GM03348 (cell line): ENCODE measurements at places on chromosomes 4 and X.
A peak's percentile ranks its signal among the peaks of the same experiment; 100 is the strongest.

DNA sequence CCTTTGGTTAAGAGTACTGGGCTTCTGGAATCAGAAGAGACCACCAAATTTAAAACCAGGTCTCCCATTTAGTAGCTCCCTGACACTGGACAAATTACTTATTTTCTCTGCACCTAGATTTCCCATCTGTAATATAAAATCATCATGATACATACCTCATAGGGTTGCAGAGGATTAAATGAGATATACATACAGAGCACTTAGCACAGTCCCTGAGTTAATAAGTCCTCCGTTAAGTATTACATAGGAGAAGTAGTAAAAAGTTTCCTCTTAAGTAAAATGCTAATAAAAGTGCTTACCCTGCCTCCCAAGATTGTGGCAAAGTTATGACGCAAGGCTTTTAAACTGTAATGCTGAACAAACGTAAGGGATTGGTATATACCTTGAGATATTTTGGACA lies 539 bp upstream of the CHIC1 start:
- DNase-seq: peak; percentile 1

GRCh38 chr4:98688411-98689290 lies 30.2 kb upstream of the TSPAN5 start:
- peak; percentile 16 for DNase-seq

DNA sequence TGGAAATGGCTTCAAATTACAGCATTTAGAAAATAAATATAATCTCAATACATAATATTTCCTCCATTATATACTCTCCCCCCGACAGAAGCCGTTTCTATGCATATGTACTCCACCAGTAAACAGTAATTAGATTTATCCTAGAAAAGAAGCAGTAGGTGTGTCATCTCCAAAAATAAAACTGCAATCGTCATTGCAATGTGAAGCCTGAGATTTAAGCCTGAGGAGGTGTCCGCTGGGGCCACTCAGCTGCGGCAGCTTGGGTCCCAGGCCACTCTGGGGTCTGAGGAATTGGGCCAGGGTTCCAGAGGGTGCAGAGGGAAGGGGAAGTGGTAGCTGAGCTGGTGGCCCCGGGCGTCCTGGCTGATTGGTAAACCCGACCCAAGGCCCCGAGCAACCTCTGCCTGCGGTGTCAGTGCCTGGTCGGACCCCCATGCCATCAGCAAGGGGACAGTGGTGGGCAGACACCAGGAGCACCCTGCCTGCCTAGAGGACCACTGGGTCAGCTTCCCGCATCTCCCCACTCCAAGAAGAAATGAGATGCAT lies 7.8 kb upstream of the MXD4 start:
- no peak for DNase-seq

- DNase-seq: peak; percentile 42
These were observed 204.9 kb downstream of the MID1 start for GRCh38 chrX:10415306-10416001.

- DNase-seq: peak; percentile 70
These were observed 700.6 kb upstream of the PITX2 start for GRCh38 chr4:111323496-111323895.

DNA sequence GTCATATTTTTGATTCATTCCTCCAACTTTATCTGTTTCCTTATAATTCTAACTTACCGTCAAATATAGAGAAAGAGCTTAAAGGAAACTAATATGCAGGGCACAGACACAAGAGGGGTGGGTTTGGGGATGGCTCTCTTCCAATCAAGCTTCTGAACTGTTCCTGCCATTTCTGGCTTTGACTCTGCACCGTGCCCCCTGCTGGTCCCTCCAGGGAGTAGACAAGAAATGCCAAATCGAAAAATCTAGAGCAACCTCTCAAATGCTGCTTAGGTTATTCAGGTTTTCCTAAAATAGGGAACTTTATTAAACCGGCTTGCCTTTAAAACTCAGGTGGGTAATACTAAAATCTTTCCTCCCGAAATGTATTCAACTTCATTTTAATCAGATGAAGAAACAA lies 39.8 kb upstream of the VCX3A start:
- no peak for DNase-seq

DNA sequence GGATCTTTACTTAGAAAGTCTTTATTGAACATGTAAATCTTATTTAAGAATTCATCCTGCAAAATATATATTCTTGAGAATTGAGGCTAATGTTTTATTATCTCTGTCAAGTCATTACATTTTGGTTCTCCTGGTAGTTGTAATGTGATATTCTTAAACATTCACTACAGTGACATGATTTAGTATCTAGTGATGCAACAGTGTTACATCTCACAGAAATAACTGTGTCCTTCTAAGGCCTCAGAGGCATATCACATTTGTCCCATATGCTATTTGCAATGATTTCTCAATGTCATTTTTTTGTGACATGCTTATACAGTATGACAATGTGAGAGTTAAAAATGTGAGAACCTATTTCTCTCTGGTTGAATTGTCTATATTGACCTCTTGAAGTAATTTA lies 34.1 kb downstream of the PRRG1 start:
- no peak for DNase-seq

DNA sequence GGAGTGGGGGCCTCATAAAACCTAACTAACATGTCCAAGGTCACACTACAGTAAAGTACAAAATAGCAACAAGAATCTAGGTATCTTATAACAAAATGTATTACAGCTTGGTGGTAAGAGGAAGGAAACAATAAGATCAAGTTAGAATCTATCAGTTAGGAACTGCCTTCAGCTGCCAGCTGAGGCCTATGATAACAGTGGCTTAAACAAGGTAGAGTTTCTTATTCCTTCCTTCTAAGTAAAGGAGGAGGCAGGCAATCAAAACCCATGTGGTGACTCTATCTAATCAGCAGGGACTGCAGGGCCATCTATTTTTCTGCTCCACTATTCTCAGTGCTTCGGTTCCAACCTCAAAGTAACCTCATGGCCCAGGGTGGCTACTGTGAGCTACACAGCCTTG lies 10.9 kb downstream of the SH3D19 start:
- no peak for DNase-seq

GRCh38 chr4:98620087-98620784 lies 38.2 kb downstream of the TSPAN5 start:
- DNase-seq: no peak

DNA sequence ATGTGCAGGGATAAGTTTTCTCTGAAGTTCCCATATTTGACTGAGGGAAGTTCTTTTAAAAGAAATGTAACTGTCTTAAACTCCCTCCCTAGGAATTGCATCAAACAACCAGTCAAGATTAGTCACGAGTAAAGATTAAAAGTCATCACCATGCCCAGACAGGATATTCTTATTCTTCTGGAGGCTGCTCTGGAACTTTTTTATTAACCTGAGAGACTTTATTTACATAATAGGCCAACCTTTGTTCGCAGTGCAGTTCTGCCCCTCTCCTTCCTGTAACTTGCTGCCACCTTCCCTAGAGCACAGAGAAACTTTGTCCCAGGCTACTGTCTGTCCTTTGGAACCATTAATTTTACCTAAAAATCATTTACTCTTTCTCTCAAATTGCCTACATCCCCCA lies 9.8 kb upstream of the HERC3 start:
- DNase-seq: no peak

GRCh38 chrX:147945286-147945685 lies 33.6 kb downstream of the FMR1 start:
- no peak for DNase-seq

- no peak for DNase-seq
These were observed 210.4 kb downstream of the PAPSS1 start for GRCh38 chr4:107509615-107510014.

GRCh38 chr4:81845761-81846160 lies 374.1 kb upstream of the RASGEF1B start:
- DNase-seq: no peak

- no peak for DNase-seq
These were observed 52.2 kb downstream of the SNCA start for GRCh38 chr4:89784686-89785231.

GRCh38 chr4:152700151-152700550 lies 20.4 kb upstream of the TMEM154 start:
- DNase-seq: no peak

DNA sequence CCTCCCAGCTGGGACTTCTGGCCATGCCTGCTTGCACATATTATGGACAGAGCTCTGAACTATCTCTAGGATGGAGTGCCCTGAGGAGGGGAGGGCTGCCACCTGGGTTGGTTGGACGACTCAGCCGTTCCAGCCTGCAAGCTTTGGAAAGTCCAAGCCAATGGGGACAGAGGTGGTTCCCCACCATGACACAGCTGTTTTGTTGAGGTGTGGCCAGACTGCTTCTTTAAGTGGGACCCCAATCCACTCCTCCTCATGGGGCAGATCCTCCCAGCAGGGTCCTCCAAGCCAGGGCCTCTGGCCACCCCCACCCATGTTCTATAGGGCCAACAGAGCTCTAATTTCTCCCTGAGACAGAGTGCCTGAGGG lies 22.7 kb downstream of the F8A3 start:
- DNase-seq: no peak

DNA sequence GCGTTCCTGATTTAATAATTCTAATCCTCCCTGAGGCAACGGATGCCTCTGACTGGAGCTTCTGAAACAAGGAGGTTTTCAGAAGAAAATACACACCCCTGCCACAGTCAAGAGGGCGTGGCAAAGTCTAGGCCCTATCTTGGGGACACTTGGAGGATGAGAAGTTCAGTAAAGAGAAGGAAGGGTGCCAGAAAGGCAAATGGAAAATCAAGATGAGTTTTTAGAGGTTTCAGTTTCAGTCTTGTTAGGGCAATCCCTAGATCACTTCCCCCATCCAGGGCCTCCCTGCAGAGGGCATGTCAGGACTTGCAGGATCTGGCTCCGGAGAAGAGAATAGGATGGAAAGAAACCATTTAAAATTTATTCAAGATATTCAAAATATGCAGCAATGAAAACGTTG lies 28.5 kb upstream of the FGF2 start:
- DNase-seq: peak; percentile 87

DNA sequence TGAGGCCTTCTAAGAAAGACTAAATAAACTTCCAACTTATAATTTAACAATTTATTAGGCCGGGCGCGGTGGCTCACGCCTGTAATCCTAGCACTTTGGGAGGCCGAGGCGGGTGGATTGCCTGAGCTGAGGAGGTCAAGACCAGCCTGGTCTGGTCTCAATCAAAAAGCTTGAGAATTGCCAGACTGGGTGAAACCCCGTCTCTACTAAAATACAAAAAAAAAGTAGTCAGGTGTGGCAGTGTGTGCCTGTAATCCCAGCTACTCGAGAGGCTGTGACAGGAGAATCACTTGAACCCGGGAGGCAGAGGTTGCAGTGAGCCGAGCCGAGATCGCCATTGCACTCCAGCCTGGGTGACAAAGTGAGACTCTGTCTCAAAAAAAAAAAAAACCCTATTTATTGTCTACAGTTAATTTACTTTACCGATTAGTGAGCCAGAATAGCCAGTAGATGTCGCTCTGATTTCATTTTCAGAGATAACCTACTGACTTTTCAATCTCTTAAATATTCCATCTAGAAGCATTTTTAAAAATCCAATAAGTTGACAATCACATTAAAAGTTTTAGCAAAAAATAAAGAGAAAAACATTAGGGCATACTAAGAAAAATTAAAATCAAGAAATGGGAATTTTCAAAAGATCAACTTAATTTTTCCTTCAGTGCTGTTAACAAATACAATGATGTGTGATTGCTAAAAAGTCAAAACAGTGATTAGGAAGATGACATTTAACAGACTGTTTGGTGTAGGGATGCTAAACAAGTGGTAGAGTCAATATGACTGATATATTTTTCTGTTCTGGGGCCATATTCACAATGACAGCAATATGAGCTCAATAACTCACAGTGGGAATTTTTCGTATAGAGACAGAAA lies 4.3 kb upstream of the SHROOM3 start:
- DNase-seq: peak; percentile 66

- DNase-seq: no peak
These were observed 15.7 kb downstream of the SUPT20HL2 start for GRCh38 chrX:24298191-24298590.

- DNase-seq: peak; percentile 10
These were observed 103.7 kb downstream of the ATXN3L start for GRCh38 chrX:13216139-13216538.

DNA sequence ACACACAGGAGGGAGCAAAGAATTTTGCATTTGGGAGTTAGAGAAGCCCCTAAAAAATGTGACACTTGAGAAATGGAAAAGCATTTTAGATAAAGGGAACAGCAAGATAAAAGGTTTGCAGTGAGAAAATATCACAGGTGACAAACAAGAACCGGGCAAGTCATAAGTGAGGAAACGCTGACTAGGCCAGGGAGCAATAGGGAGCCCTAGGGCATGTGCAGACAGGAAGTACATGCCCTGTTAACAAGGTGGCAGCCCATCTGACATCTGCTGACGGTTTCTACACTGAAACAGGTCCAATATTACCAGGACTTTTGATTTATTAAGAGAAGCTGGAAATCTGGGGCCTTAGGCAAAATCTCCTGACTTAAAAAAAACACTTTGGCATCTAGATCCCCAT lies 4.0 kb upstream of the IL13RA1 start:
- no peak for DNase-seq

GRCh38 chr4:122854447-122855352 lies 28.1 kb downstream of the FGF2 start:
- DNase-seq: no peak

GRCh38 chr4:121712001-121712651 lies 15.3 kb upstream of the ANXA5 start:
- DNase-seq: no peak

GRCh38 chr4:186886759-186887158 lies 163.1 kb upstream of the FAT1 start:
- no peak for DNase-seq

GRCh38 chrX:136021160-136021559 lies 35.9 kb downstream of the SLC9A6 start:
- no peak for DNase-seq

DNA sequence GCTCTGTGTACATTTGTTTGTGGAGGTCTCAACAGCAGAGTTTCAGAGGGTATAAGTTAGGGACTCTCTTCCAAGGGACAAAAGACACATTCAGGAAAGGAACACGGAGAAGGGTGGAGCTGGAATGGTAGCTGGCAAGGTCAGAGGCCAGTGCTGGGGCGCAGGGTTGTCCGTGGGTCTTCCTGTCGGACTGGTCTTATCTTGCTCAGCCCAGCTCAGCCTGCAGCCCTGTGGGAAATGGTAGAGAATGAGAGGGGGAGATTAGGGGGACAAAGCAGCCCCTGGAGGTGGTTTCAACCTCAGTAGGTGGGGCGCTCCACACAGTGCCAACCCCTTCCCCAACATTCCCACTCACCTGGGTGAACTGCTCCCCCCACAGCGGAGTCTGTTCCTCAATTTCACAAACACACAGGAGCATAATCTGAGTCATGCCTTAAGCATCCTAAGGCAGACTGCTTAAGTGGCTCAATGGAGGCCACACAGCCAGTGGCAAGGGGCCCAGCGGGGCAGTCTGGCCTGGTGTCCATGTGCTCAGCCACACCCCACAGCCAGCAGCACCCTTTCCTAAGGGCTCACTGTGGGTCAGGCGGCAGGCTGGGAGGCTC lies 6.9 kb upstream of the HDAC6 start:
- peak; percentile 58 for DNase-seq

DNA sequence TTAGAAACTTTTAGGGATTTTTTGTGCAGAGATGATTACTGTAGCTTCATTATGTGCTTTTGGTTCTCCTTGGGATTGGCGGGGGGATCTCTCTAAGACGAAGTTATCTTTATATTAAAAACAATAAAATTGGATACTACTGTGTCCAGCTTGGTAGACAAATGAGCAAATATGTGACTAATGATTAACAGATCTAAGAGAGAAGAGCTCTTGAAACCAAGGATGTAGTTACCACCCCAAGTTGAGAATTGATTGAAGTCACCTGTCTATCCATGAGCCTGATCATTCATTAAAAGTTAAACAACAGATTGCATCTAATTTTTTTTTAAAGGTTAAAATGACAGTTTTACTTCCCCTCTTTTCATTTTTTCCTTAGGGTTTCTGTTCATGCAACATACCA lies 8.7 kb downstream of the PAICS start:
- no peak for DNase-seq
